ENCODE measurements at places on chromosomes 7 and 10. TPM values are rescaled to one million over a fixed set of nuclear protein-coding genes. Genes with fewer than 3 reads are reported as not detected.

Gene COL13A1
- total RNA-seq, result not detected

Gene PCDH15
- not detected for total RNA-seq

Gene ANKRD22
- total RNA-seq, result 0.17 TPM

Gene GNAT3
- not detected for total RNA-seq

Gene HTRA1
- not detected for total RNA-seq

Gene GNGT1
- total RNA-seq, result not detected
